Activated B cell treated with CpG ODN at 0.5 μM for 24 hours (primary cell): ENCODE measurements at places on chromosomes 5 and 9.

DNA sequence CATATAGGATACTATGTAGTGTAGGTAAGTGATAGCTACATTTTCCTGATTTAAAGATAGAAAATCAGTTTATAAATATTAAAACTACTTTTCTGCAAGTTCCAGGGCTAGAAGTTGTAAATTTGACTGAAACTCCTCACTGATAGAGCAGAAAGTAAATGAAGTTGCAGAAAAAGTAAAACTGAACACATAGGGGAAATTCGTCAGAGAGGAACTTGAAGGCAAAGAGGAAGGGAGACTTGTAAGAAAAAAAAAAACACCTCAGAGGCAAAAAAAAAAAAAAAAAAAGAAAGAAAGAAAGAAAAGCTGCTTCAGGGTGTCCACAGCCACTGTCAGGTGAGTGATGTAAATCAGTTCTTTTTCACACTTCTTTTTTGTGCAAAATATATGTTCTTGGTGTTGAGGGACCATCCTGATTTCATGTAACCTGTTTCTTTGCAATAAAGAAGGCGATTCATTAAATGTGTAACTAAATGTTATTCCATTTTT, 336.2 kb upstream of the ZNF462 start:
- no peak for DNase-seq

- no peak for DNase-seq
Measured at GRCh38 chr9:133359399-133360175, 3.2 kb downstream of the SURF2 start.

GRCh38 chr5:61603211-61603908, 271.3 kb downstream of the ZSWIM6 start:
- no peak for DNase-seq

- no peak for DNase-seq
Measured at GRCh38 chr5:179860301-179860700, 1.7 kb upstream of the MRNIP start.

DNA sequence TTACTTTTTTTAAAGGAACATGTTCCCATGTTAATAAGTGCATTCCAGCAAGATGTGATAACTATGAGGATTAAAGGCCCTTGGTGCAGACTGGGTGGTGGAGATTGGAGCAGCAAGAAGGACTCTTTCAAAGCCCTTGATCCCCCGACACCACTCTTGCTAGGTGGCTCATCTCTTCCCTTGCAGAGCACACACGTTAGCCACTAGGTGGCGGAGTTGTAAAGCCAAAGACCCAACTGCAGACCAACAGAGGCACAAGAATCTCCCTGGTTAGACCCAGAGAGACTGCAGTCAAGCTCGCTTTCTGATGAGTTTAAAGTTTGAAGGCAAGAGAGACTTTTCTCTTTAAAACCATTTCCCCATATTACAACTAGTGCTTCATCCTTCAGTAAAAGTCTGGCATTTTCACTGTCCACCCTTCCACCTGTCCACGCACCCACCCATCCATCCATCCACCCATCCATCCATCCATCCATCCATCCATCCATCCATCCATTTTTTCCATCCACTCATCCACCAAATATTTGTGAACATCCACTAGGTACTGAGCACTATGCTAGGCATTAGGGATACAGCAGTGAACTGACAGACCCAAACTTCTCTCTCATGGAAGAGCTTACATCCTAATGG, 226.9 kb downstream of the MSX2 start:
- no peak for DNase-seq

DNA sequence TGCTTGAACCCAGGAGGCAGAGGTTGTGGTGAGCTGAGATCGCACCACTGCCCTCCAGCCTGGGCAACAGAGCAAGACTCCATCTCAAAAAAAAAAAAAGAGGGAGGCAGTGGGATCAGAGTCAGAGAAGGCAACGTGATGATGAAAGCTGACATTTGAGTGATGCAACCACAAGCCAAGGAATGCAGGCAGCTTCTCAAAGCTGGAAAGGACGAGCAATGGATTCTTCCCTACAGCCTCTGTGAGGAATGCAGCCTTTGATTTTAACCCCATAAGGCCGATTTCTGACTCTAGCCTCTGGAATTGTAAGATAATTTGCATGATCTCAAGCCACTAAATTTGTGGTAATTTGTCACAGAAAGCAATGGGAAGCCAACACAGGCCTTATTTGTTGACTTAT, 9.8 kb downstream of the TGFBI start:
- no peak for DNase-seq

GRCh38 chr9:70093944-70094343, 50.3 kb downstream of the MAMDC2 start:
- no peak for DNase-seq

GRCh38 chr5:138440159-138441073, 1.6 kb downstream of the REEP2 start:
- no peak for DNase-seq

GRCh38 chr9:122546196-122546595, 6.7 kb upstream of the OR1N2 start:
- DNase-seq: no peak

DNA sequence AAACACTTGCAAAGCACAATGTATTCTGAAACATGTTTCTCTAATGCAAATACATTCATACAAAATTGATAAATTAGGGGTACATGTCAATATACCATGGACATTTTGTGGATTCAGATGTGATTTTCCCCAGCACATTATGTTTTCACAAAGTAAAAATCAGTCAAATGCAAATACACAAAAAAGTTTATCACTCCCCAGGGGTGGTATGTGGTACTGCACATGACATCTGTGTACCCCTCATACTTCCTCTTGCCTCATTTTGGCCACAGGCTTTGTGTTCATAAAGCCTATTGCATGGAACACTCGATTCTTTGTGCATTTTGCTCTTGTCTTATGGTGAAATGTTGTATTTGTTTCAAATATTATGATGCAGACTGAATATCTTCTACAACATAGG, 116.8 kb upstream of the PDE4D start:
- DNase-seq: no peak

DNA sequence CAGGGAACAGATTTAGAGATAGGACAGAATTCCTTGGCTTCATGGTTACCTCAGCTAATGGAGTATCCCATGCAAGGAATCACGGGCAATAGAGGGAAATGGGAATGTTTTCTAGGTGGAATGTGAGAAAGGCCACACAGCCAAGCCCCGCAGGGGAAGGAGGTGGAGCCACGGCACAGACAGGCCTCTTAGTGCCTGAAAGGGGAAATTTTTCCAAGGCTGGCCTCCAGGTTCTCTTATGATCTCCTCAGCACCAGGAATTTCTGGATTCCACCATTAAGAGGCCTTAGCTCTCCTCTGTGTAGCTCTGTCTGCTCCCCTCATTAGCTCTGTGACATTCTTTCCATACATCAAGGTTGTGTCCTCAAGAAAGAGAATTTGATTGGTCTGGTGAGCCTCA, 124.7 kb downstream of the GALNT10 start:
- DNase-seq: no peak

DNA sequence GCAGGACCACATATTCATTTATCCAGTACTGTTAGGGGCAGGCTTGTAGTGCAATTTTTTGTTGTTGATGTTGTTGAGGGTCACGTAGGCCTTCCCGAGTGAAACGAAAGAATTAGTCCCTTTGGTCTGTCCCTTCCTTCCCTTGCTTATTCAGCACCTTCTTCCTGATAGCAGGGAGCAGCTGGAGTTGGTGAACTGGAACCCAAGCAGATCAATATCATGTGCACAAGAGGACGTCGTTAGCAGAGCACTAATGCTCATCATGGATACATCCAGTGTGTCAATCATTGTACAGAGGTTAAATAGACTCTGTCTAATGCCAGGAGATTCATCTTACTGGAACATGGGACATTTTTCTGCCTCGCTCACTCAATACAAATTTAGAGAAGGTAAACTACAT, 33.0 kb upstream of the MAP1B start:
- no peak for DNase-seq

DNA sequence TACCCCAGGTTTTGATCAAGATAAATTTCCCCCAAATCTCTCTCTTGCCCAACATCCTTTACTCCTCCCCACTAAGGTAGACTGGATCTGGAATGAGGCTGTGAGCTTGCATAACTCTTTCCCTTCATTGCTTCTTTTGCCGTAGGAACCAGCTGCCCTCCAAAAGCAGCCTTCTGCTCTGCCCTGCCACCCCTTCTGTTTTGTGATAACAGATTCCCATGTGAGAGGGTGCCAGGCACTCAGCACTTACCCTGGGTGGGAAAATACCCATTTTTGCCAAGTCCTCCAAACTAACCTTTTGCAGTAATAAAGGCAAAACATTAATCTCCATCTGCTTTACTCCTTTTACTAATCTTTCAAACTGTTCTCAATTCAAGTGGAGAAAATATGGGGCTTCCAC, 182.6 kb downstream of the ASTN2 start:
- DNase-seq: no peak

DNA sequence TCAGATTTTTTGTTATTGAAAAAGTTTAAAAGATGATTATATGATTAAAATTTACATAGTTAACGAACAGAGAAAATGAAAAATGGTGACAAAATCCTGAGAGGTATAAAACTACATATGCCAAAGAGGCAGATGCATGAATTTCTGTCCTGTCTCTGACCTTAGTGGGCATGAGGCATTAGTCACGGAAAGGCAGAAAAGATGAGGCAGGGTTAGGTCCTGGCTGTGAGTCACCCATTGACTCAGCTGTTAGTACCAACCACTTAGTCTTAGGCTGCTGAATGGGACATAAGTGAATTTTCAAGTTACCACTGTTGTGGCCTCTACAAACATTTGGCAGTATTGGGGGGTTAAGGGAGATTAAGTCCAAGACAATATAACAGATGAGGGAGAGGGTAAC, 33.1 kb downstream of the RASA1 start:
- DNase-seq: no peak

DNA sequence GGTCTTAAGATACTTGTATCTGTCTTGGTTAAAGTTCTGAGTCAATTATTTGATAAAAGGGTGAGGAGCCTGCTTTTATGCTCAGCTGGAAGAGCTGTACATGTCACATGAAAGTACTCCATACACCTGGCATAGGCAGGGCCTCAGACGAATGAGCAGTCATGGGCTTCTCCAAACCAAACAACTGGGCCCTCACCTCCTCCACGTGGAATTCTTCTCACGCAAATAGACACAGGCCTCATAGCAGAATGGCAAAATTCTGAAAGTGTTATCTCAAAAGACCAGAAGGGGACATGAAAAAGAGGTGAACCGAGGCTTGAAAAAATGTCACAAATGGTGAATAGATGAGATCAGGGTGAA, 48.6 kb downstream of the FAM240B start:
- DNase-seq: no peak

- no peak for DNase-seq
Measured at GRCh38 chr5:170860415-170860814, 1.4 kb upstream of the RANBP17 start.

DNA sequence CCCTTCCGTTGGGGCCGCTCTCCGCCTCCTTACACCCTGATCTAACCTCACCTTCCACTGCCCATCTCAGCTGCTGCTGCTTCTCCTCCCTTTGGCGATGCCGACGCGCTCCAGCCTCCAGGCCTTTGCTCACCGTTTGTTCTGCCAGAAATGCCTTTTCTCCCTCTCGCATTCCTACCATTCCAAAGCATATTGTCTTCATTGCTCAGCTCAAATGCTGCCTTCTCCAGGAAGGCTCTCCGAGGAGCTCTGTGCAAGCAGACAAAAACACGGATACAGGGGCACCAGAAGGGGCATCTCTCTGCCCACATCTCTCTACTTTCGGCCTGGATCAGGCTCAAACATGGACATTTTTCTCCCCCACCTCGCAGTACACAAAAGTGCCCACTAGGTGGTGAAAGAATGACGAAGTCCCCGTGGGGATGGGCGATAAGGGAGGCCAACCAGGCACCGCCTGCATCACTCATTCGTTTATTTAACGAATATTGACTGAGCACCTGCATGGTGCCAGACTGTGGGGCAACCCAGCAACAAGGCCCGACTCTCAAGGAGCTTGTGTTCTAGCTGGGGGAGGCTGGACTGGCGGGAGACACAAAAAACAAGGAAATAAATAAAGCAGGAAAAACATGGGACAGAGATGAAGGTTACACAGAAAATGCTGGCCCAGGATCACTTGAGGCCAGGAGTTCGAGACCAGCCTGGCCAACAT, 7.3 kb upstream of the GRHPR start:
- DNase-seq: peak; percentile 55

DNA sequence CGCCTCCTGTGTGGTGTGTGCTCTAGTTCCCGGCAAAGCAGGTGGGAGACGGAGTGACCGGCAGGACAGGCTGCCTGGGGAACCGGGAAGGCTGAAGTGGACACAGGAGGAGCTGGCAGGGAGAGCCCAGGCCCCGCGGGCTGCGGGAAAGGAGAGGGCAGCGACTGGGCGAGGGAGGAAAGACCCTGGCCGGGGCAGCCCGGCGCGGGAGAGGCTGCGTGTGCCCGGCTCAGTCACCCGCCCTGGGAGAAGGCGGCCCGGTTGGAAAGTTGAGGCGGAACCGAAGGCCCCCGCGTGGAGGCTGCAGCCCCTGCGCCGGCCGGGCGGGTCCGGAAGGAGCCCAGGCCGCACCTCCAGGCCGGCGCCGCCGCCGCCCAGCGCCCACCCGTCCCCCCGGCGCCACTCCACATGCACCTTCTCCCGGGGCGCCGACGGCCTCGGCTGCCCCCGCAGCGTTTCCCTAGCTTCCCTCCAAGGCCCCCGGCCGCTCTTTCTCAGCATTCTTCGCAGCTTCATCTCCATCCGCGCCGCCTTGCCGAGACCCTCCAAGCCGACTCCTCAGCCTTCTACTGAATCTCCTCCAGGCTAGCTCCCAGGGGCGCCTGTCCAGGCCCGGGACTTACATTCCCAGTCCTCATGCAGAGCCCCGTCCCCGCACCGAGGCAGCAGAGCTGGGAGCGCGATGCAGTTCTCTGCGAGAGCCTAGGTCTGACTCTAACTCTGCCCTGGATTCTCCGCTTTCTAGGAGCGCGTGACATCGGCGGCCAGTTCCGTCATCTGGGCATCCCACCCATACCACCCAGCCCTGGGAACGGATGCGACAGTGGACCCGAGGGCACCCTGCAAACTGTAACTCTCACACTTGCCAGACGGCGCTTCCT, 152.0 kb downstream of the ERCC6L2 start:
- no peak for DNase-seq

GRCh38 chr5:144451187-144451973, 280.7 kb downstream of the KCTD16 start:
- DNase-seq: no peak

DNA sequence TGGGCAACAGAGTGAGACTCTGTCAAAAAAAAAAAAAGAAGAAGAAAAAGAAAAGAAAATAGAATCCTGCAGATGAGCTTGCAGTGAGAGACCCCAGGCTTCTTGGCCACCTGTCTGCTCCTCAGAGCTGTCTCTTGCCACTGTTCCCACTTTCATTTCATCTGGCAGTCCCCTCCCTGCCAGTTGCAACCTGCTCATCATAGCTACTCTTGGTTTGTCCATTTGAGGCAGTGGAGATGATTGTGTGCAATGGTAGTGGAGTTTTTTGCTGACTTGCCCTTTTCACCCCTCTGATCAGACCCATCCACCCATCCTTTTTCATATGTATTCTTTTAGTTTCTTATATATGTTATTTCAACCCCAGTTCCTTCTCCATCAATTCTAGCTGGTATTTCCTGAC, 28.7 kb downstream of the ANKRD33B start:
- no peak for DNase-seq
